ENCODE measurements at places on chromosomes 3 and 15.

DNA sequence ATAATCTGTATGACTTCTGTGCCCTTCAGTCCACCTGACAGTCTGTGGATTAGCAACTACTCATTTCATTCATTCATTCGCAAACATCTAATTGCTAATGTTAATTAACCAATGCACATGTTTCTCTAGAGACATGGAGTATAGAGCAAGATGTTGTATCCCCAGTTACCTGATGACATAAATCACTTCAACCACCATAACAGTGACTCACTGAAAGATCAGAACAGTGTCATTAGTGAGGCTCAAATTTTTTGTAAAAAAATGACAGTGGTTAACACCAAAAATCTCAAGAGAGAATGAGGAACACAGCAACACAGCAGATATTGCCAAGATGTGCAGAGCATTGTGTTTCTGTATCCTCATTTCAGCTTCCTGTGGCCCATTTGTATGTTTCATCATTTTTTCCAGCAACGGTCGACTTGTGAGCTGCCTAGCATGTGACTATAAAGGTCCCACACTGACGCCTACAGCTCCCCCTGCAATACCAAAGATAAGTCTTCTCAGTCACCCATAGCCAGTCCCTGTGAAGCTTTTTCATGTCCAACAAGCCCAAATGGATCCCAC, 3.7 kb upstream of the PLD1 start:
- peak; percentile 10 for DNase-seq

GRCh38 chr3:1228289-1228688, 135.5 kb downstream of the CNTN6 start:
- DNase-seq, result no peak

GRCh38 chr3:134369861-134370596, 4.2 kb downstream of the AMOTL2 start:
- no peak for DNase-seq

DNA sequence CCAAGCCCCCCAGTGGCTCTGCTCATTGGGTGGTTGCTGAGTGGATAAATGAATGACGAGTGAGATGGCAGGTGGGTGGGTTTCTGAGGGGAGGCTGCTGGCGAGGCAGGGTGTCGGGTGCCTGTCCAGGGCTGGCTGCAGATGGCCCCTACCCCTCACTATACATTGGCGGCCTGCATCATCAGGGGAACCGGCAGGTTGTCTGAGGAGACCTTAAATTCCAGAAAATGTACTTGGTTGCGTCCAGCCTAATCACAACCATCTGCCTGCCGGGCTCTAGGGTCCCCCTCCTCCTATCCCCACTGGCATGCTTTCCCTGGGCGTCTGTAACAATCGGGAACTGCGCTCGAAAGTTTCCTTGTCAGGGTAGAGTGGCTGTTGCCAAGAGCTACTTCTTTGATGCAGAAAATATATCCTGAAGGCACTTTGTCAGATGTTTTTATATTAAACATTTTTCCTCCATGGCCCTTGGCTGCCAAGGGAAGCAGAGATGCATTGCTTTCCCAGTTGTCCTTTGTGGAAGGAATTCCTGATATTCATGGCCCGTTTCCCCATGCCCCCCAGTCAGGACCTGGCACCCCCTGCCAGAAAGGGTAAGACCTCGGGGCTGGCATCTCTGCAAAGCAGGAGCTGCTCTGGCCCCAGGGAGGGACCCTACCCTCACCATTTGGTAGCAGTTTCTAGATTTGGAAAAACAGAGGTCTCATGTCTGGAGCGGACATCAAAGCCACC, 22.9 kb downstream of the SMAD6 start:
- DNase-seq, result no peak

- no peak for DNase-seq
These were observed 76.8 kb downstream of the ZPLD1 start for GRCh38 chr3:102511639-102512038.
